Lower lobe of right lung (tissue), 2 donors: ENCODE measurements at places on chromosomes 3 and 15.

- peak; percentile 6 for DNase-seq
- H3K4me3 ChIP-seq: no peak overlapping the region
- H3K4me1 ChIP-seq: no peaks in the 10 kb centered on the region
- no peaks in the 10 kb centered on the region for H3K27me3 ChIP-seq
- H3K27ac ChIP-seq: no peak overlapping the region
These were observed 10.7 kb upstream of the SHISA5 start for GRCh38 chr3:48514431-48515227.

- no peak for DNase-seq
- H3K4me1 ChIP-seq: peaks cover 27% of the 10 kb centered on the region
- H3K27me3 ChIP-seq: no peaks in the 10 kb centered on the region
- no peak overlapping the region for H3K4me3 ChIP-seq
- H3K36me3 ChIP-seq: no peaks in the 10 kb centered on the region
These were observed 112.2 kb upstream of the SLC4A7 start for GRCh38 chr3:27596334-27596841.

DNA sequence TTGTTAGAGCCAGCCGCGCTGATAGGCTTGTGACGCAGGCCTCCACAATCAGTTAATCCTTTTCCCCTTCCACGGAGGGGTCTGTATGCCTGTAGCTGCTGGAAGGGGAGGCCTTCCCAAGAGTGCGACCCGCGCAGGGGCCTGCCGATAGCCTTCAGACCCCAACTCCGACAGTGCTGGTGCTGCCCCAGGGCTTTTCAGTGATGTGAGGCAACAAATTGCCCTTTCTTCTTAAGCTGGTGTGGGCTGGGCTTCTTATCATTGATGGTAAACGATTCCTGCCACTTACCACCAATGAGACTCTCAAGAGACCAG lies 143.4 kb downstream of the CHSY1 start:
- no peak overlapping the region for H3K27ac ChIP-seq
- H3K4me1 ChIP-seq: no peaks in the 10 kb centered on the region
- DNase-seq: no peak
- H3K36me3 ChIP-seq: no peaks in the 10 kb centered on the region
- no peaks in the 10 kb centered on the region for H3K27me3 ChIP-seq

GRCh38 chr3:183428447-183429211 lies at the start of gene MCF2L2:
MCF2L2 (minus strand) TSS chr3:183428619; CDS start chr3:183427977, 642 bp downstream.
- peaks cover 21% of the 10 kb centered on the region for H3K4me1 ChIP-seq
- peak; percentile 55 for DNase-seq
- H3K27ac ChIP-seq: peak within 1 kb of the TSS; percentile 51
- no peaks in the 10 kb centered on the region for H3K36me3 ChIP-seq

DNA sequence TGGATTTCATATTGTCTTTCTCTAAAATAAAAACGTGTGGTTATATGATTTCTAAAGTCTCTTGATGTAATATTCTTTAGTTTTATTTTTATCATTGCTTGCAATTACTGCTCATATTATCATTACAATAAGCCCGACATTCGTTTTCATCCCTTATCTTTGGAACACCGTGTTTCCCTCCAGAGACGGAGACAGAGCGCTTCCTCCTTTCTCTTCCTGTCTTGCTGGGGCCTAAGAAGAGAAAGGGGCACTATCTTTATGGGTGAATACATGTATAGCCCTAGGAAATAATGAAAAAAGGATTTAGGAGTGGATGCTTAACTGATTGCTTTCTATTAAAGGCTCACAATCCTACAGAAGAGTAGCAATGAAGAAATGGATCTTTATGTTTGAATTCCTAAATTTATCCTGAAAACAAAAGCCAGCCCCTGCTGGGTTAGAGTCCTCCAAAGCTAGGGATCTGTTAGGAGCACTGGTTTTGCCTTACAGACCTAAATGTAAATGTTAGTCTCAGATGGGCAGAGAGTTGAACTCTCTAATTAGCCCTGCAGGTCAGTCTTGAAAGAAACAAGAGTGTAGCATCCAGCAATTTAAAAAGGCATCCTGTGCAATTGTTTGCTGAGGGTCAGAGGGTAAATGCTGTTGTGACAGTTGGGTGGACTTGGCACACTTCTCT lies 145.1 kb downstream of the TP63 start:
- H3K36me3 ChIP-seq: no peaks in the 10 kb centered on the region
- H3K4me1 ChIP-seq: no peaks in the 10 kb centered on the region

- H3K4me3 ChIP-seq: no peak overlapping the region
- H3K27ac ChIP-seq: no peak overlapping the region
- no peaks in the 10 kb centered on the region for H3K27me3 ChIP-seq
- H3K36me3 ChIP-seq: no peaks in the 10 kb centered on the region
- DNase-seq: no peak
- H3K4me1 ChIP-seq: no peaks in the 10 kb centered on the region
These were observed 36.8 kb downstream of the HGD start for GRCh38 chr3:120645083-120645845.

DNA sequence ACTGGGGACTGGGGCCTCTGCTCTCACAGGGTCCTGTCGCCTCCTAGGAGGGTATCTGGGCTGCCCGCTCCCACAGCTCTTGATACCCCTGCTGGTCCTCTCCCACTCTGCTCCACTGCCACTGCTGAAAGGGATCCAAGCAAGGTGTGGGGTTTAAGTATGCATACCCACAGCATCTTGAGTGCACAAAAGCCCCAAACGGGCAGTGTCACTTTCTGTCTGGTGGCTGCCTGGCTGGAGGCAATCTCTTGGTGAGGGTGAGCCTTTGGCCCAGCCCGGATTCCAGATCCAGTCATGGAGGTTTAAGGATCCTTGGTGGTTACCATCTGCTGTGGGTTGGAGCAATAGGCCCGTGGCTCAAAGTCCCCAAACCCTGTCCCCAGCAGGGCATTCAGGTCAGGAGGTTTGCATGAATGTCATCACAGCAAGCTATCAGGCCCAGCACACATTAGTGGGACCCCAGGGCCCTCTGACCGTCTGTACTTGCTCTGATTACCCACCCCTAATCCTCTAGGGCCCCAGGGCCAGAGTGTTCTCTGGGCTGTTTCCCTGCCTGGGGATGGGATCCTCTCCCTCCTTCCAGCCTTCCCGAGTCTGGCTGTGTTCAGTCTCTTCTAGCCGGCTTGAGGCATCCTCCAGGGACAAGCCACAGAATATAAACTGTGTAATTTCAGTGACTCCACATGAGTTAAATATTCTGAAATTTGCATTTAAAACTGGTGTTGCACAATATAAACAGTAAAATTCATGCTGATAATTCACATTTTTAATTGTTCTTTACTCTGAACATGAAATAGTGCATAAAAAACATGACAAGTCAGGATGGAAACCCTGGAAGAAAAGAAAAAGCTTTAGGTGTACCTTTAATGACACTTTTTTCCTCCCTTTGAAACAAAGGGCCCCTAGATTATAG lies 4.9 kb upstream of the TJP1 start:
- H3K36me3 ChIP-seq: no peaks in the 10 kb centered on the region
- H3K27me3 ChIP-seq: peaks cover 9% of the 10 kb centered on the region
- no peak overlapping the region for H3K27ac ChIP-seq
- peaks cover 18% of the 10 kb centered on the region for H3K4me1 ChIP-seq

GRCh38 chr15:79455361-79455760 lies 23.2 kb downstream of the MINAR1 start:
- no peak overlapping the region for H3K4me3 ChIP-seq
- H3K36me3 ChIP-seq: no peaks in the 10 kb centered on the region
- H3K4me1 ChIP-seq: no peaks in the 10 kb centered on the region
- no peak for DNase-seq
- peaks cover 3% of the 10 kb centered on the region for H3K27me3 ChIP-seq
- no peak overlapping the region for H3K27ac ChIP-seq

DNA sequence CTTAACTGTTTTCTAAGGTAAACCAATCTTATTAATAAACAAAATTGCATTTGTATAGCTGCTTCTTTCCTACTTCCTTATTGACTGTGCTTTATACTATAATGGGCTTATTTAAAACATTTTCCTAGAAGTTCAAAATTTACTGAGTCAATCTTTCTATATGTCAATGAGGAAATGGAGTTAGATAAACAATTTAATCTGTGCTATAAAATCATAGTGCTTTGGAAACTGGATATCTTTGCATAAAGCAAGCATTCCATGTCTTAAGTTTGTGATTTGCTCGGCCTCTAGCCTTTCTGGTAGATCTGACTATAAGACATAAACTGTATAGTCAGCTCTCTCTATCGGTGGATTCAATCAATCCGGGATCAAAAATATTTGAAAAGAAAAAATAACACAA lies 99.6 kb downstream of the NEDD4 start:
- no peak for DNase-seq
- H3K27ac ChIP-seq: peak overlapping the region; percentile 32
- H3K27me3 ChIP-seq: no peaks in the 10 kb centered on the region
- no peak overlapping the region for H3K4me3 ChIP-seq

DNA sequence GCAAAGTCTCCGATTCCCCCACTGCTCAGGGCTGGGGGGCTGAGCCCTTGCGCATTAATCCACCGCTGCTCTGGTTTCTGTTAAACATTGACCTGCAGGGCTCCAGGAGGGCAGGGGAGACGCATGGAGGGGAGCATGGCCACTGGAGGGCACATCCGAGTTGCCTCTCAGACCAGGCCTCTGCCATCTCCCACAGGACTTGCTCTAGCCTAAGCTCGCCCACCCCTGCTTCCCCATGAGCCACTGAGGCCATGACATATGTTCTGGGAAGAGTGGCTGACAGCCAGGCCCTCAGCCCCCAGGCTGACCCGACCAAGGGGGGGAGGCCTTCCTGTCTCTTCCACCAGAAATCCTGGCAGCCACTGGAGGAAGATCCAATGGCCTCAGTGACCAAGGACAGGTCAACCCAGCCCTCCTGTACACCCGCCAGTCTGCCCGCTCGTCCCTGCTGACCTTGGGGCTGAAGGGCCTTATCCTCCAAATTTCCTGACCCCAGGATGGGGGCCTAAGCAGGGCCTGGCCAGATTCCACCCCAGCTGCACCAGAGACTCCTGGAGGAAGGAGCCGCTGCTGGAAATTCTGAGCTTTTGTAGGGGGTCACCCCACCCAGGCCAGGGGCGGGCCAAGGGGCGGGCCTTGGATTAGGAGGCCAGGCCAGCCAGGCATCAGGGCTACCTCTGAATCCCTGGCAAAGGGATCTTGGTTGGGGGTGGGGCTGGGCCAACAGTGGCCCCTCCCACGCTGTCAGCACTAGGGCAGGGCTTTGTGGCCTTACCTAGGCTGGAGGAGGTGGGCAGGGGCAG lies at the start of gene HYAL1:
Gene HYAL1, minus strand, starts transcription at position 562 of the 803 bp plus-strand sequence. CDS start 618 bp downstream, outside the sequence.
- H3K36me3 ChIP-seq: no peaks in the 10 kb centered on the region
- peak; percentile 89 for DNase-seq
- no peaks in the 10 kb centered on the region for H3K27me3 ChIP-seq
- peaks cover 47% of the 10 kb centered on the region for H3K4me1 ChIP-seq
- H3K4me3 ChIP-seq: peak within 1 kb of the TSS; percentile 75

GRCh38 chr3:125150525-125151441 lies 61.8 kb downstream of the SLC12A8 start:
- peaks cover 42% of the 10 kb centered on the region for H3K4me1 ChIP-seq
- DNase-seq: peak; percentile 35
- peak overlapping the region; percentile 38 for H3K27ac ChIP-seq
- no peaks in the 10 kb centered on the region for H3K27me3 ChIP-seq
- no peaks in the 10 kb centered on the region for H3K36me3 ChIP-seq

DNA sequence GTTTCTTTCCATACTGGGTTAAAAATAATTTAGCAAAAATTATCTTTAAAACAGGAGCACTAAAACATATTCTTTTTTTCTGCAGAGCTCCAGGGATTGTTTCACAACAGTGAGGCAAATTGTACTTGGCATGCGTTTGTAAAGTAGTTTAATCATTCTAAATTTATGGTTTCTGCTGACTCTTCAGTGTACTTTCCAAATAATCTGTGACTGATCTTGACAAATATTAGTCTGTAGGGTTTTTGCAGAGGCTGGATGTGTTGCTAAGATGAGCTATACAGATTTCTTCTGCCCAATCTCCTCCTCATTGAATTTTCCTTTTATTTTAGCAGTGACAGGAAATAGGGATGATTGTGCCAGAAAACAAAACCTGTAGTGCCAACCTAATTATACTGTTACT lies 328.0 kb upstream of the MANF start:
- H3K27me3 ChIP-seq: no peaks in the 10 kb centered on the region
- DNase-seq: no peak
- H3K36me3 ChIP-seq: no peaks in the 10 kb centered on the region
- no peaks in the 10 kb centered on the region for H3K4me1 ChIP-seq
- H3K27ac ChIP-seq: no peak overlapping the region
- H3K4me3 ChIP-seq: no peak overlapping the region

- no peaks in the 10 kb centered on the region for H3K27me3 ChIP-seq
- no peaks in the 10 kb centered on the region for H3K4me1 ChIP-seq
- H3K27ac ChIP-seq: no peak overlapping the region
- no peak overlapping the region for H3K4me3 ChIP-seq
- H3K36me3 ChIP-seq: peaks cover 34% of the 10 kb centered on the region
These were observed 25.2 kb downstream of the IDH3A start for GRCh38 chr15:78174401-78174800.

- H3K36me3 ChIP-seq: no peaks in the 10 kb centered on the region
- no peak for DNase-seq
- H3K4me1 ChIP-seq: peaks cover 10% of the 10 kb centered on the region
- no peak overlapping the region for H3K4me3 ChIP-seq
- H3K27me3 ChIP-seq: peaks cover 31% of the 10 kb centered on the region
- H3K27ac ChIP-seq: no peak overlapping the region
These were observed 18.3 kb downstream of the CPN2 start for GRCh38 chr3:194332858-194333211.
